ENCODE measurements at places on chromosomes 1 and 21.

GRCh38 chr1:182389619-182390047 lies 2.0 kb downstream of the GLUL start:
- no peaks in the 10 kb centered on the region for H3K27me3 ChIP-seq
- peaks cover 20% of the 10 kb centered on the region for H3K36me3 ChIP-seq
- peaks cover 24% of the 10 kb centered on the region for H3K4me1 ChIP-seq
- H3K4me3 ChIP-seq, result peak overlapping the region; percentile 88

DNA sequence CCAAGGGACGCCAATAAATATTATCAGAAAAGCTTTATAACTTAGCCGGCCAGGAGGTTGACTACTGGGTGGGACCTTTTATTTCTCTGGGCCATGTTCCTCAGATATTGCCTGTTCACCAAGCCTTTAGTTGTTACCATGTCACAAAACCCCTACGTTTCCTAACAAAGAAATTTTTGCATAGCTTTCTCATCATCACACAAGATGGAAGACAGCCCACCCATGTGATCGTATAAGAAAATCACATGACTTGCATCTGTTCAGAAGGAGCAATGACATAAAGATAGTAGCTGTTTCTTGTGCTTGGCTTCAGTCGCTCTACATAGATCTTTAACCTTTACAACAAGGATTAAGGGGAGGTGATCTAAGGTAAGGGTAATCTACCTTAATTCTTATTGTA lies 88.9 kb upstream of the NGF start:
- no peaks in the 10 kb centered on the region for H3K27me3 ChIP-seq
- H3K36me3 ChIP-seq, result no peaks in the 10 kb centered on the region
- H3K4me1 ChIP-seq, result no peaks in the 10 kb centered on the region
- DNase-seq, result no peak
- H3K4me3 ChIP-seq, result no peak overlapping the region
- peak overlapping the region; percentile 33 for H3K27ac ChIP-seq

DNA sequence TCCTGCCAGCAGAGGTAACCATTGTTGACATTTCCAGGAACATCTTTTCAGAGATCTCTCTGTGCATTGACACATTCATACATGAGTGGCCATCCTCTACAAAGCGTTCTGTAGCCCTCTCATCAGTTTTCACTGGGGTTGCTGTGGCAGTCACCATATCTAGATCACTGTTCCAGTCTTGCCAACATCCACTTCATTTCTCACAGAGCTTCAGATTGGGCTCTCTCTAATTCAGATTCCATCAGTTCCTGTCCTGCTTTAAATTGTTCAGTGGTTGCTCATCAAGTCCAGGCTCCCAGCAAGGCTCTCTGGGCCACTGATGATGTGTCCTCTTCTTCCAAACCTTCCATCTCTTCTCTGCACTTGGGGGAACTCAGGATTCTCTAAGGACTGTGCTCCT lies 173.7 kb downstream of the KCNJ6 start:
- no peaks in the 10 kb centered on the region for H3K36me3 ChIP-seq
- H3K27me3 ChIP-seq, result no peaks in the 10 kb centered on the region
- no peak overlapping the region for H3K27ac ChIP-seq
- H3K4me1 ChIP-seq, result no peaks in the 10 kb centered on the region

DNA sequence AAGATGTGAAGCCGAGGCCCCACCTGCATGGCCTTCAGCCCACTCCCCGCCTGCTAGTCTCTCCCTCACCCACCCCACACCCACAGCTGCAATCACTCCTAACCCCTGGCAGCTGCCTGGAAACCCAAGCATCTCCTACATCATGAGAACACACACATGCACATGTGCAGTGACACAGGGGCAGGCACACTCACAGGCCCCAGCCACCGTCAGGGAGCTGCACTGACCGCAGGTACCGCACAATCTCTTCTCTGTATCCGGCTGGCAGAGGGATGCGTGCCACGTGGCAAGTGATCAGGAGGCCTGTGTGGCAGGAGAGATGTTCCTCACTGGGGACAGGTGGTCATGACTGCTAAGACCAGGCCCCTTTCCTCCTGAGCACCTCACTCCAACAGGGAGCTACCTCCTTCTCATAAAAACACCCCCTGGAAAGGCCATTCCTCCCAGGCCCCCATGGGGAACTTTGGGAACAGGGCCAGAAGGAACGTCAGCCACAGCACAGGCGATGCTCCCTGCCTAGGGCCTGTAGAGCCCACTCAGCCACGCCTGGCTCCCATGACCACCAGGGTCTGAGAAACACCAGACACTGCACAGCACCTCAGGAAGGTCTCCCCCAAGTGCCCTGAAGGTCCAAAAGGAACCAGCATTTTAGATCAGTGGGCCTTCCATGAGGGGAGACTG lies 6.0 kb downstream of the LSS start:
- H3K27me3 ChIP-seq, result no peaks in the 10 kb centered on the region
- H3K36me3 ChIP-seq, result no peaks in the 10 kb centered on the region
- no peak overlapping the region for H3K4me3 ChIP-seq
- no peaks in the 10 kb centered on the region for H3K4me1 ChIP-seq

GRCh38 chr1:24096009-24096738 lies 15.8 kb downstream of the MYOM3 start:
- H3K27me3 ChIP-seq, result no peaks in the 10 kb centered on the region
- no peaks in the 10 kb centered on the region for H3K4me1 ChIP-seq
- no peaks in the 10 kb centered on the region for H3K36me3 ChIP-seq
- no peak overlapping the region for H3K27ac ChIP-seq

DNA sequence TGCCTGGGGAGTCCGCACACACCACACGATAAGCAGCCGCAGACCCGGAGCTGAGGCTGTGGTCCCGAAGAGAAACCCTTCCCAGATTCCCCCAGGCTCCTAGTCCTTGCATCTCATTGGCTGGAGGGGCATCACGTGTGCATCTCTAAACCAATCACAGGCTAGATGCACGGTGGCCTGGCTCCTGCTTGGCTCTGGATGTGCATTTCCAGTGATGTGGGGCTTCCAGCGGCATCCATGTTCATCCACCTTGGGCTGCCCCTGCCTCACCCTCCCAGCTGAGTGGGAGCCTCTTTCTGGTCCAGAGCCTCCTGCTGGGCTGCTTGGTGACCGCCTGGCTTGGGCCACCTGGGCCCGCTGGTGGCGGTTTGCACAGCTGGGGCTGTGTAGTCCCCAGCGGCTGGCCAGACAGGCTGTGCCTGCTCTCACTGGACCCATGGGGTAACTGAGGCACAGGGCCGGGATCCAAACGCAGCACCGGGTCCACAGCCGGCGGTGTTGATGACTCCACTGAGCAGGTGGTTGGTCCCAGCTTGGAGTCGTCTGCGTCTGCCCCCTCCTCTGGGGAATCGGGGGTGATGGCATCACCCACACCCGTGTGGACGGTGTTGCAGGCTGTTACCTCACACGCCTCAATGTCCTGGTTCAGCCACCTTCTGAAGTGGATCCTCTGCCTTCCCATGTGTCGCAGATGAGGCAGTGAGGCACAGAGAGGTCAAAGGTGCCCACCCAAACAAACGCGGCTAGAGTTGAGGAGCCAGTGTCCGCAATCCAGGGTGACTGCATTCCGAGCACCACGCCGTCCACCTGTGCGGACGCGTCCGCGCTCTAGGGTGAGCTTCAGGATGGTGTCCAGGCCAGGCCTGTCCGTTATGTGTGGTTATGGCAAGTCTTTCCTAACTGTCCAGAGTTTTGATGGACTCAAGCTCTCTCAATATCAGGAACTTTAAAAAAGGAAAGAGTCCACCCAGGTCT lies 41.3 kb downstream of the COL6A1 start:
- H3K4me1 ChIP-seq, result no peaks in the 10 kb centered on the region
- H3K27ac ChIP-seq, result peak overlapping the region; percentile 39
- no peaks in the 10 kb centered on the region for H3K27me3 ChIP-seq
- no peak for DNase-seq
